ENCODE measurements at places on chromosomes 6 and 20. TPM values are rescaled to one million over a fixed set of nuclear protein-coding genes. Genes with fewer than 3 reads are reported as not detected.

GRCh38 chr6:56865081-56865875 lies 89.6 kb upstream of the BEND6 start:
- DNase-seq = no peak

DNA sequence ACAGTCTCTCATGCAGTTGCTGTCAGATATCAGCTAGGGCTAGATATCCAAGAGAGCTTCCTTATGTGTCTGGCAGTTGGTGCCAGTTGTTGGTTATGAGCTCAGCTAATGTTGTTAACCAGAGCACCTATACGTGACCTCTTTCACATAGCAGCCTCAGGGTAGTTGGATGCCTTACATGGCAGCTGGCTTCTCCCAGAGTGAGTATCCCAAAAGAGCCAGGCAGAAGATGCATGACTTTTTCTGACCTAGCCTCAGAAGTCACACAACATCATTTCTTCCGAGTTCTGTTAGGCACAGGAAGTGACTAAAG lies 175.7 kb downstream of the VEGFA start:
- DNase-seq = no peak

DNA sequence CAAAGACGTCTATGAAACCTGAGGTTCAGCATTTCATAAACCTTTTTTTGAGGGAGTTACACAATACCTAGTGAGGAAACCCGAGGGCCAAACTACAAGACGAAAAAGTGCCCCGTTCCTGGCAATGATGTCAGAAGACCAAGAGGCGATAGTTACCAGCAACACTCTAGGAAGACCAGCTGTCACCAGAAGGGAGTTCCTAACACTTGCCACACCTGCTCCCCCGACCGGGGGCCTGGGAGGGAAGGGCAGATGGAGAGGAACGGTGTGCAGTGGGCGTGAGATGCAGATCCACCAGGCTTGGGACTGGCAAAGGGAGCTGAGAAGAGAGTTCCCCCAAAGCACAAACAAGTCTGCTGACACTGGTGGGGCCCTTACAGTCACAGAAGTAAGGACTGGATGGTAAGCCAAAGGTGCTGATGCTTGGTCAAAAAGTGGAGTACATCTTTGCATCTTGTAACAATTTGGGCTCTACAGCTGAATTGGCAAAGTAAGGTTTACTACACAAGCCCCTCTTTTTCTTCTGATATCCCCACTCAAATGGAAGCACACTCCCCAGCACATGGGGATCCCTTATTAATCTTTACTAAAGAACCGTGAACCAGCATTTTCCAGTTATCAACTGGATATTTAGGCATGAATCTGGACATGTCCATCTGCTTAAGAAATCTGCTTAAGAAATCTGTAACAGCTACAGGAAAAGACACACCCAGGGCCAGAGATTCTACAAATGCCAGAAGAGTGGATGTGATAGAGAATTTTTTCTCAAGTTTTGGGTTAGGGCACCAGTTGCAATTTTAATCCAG lies 38.5 kb downstream of the PANK2 start:
- peak; percentile 50 for DNase-seq

- no peak for DNase-seq
These were observed 50.8 kb upstream of the MLN start for GRCh38 chr6:33854572-33855030.

GRCh38 chr20:35839904-35840303 lies 68.1 kb downstream of the PHF20 start:
- DNase-seq = no peak

DNA sequence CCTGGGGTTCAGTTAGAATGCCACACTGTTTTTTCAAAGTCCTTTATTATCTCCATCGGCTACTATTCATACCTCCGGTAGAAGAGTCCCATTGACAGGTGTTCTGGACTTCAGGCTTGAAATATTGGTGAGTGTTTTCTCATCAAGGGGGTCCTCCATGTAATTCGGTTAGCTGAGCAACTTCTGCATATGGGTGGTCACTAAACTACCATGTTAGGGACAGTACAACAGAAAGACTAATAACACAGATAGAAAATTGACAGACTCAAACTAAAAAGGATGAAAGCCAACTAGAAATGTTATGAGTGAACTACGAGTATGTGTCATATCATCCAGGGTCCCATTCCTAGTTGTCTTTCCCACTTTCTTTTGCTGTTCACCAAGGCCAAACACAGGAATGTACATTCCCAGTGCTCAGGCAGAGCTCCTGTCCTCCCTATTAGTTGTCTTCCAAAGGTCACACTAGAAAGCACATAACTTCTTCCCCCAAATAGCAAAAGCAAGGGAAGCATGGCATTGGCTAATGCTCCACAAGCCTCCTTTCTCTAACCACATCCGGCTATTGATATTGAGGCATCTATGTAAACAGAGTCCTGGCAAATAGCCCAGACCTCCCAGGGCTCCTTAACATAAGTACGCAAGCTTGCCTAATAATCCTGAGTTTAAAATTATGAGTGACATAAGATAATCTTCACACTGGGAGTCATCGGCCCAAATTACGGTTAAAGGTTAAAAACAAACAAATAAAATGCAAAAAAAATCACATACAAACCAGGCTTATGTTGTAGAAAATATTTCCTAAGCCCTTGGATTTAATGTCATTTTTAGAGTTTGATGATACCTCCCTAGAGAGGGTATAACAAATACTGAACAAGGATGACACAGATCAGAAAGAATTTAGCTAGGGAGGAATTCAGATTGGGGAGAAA lies 13.2 kb downstream of the CCN2 start:
- DNase-seq = peak; percentile 77

DNA sequence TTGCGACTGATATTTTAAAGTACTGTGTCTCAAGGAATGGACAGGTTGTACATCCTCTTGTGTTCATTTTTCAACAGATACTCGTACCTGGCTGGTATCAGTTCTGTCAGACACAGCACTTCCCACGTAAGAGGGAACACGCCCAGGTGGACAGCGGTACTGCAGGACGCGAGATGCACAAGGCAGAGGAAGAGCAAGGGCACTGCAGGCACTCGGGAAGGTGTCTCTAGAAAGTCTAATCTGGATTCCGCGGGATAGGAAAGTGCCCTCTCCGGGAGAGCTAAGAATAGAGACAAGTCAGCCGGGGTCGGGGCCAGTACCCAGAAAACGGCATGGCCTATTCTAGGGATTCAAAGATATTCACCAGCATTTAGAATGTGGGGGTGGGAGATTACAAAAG lies 94.2 kb upstream of the MBOAT1 start:
- DNase-seq = no peak

GRCh38 chr6:98946266-98946878 lies 1.4 kb downstream of the FBXL4 start:
- DNase-seq = peak; percentile 29

GRCh38 chr6:70135219-70136160 lies 167.4 kb downstream of the COL9A1 start:
- DNase-seq = no peak

Gene CCM2L
- total RNA-seq = 12.8 TPM

Gene NKAPL
- 0.85 TPM for total RNA-seq

Gene MMUT
- total RNA-seq = 27.0 TPM

Gene WFDC5
- total RNA-seq = not detected

Data from lung (tissue), 17 donors.